Ovary (tissue), 10 donors: ENCODE measurements at places on chromosomes 11 and 22. TPM values are rescaled to one million over a fixed set of nuclear protein-coding genes. Genes with fewer than 3 reads are reported as not detected.

- DNase-seq = no peak
These were observed 30.3 kb downstream of the TNKS1BP1 start for GRCh38 chr11:57294225-57295131.

Gene KDM4E
- total RNA-seq = not detected

Gene TMEM218
- 16.7 TPM for total RNA-seq

GRCh38 chr22:27676545-27677213 lies 124.9 kb downstream of the MN1 start:
- no peak for DNase-seq

DNA sequence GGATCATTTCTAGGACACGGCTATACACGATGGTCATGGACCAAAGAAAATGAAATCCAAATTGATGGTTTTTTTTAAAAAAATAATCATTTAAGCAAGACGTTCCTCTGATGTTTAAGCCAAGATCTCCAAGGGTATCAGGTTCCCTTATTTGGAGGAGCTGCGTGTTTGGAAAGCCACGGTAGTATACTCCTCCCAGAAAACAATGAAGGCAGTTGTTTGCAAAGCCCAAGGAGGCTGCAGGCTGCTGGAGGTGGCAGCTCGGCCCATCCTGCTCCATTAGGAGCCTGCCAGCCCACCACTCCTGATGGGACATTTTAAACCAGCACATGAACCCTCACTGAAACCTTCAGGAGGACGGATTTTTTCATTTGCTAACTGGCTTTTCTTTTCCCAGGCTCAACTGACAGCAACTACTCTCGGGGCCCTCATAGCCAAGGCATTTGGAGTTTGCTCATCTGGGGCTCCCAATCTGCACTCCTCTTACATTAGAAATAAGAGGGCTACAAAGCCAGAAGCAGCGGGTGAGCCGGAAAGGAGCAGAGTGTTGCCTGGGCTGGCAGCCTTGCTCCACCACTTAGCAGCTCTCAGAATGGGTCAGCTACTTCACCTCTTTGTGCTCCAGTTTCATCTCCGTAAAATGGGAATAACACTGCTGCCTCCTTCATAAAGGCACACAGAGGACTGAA lies 58.4 kb downstream of the ABTB2 start:
- no peak for DNase-seq

Gene UCP3
- 1.2 TPM for total RNA-seq

Gene CCDC15
- total RNA-seq = 1.1 TPM

Gene IL17REL
- total RNA-seq = not detected

- no peak for DNase-seq
These were observed 62.7 kb upstream of the ARHGAP42 start for GRCh38 chr11:100624346-100624745.

Gene HNRNPUL2
- total RNA-seq = 11.0 TPM

- peak; percentile 83 for DNase-seq
These were observed 48.5 kb downstream of the APOL1 start for GRCh38 chr22:36301384-36301828.

- DNase-seq = no peak
These were observed 45.0 kb downstream of the SLC5A1 start for GRCh38 chr22:32088084-32088483.
